ENCODE measurements at places on chromosomes 2 and 18.

- no peak for DNase-seq
Observed at GRCh38 chr2:127219171-127220070, 678 bp downstream of the CYP27C1 start.

DNA sequence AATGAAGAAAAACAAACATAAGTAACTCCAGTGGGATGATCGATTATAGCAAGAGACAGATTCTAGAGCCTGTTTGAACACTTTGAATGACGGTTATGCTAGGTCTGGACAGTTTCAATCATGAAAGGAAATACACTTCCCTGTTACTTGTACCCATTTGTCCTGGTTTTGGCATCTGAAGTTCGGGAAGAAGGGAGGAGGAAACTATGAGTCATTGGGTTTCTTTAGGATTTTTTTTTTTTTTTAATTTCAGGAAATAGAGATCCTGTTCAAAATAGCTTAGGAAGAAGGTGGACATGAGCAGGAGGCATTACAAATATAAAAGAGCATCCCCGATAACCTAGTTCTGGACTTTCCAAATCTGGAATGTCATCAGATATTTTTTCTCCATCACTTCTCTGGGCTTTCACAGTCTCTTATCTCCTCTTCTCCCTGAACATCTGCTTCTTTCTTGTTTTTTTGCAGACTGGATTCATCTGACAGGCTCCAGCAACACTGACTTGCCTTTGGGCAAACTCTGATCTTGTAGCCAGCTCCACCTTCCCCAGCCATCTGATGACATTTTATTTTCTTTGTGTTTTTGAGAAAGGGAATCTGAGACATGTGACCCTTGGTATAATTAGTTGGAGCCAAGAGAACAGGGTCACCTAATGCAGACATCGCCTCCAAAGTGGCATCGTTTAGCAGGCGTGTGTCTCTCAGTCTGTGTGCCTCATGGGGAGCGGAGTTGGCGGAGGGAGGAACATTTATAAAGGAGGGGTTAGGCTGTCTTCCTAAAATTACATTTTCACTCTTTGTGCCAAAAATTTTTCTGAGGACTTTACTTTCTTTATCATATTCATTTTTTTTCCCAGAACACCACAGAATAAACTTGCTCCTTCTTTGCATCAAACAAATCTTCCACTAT lies 195.3 kb upstream of the EPHA4 start:
- no peak for DNase-seq

- DNase-seq: no peak
Observed at GRCh38 chr18:41969881-41970280, 14.8 kb downstream of the PIK3C3 start.

DNA sequence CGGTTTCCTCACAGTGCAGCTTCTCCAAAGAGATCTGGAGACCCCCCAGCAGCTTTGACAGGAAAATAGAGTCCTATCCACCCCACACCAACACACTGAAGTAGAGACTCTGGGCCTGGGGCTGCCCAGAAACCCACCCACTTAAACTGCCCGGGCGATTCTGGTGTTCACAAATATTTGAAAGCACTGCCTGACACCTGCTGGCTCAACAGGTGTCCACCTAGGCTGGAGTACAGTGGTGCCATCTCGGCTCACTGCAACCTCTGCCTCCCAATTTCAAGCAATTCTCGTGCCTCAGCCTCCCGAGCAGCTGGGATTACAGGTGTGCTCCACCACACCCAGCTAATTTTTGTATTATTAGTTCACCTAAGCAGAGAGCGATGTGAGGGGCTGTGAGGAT lies 5.3 kb downstream of the STEAP3 start:
- DNase-seq: no peak

DNA sequence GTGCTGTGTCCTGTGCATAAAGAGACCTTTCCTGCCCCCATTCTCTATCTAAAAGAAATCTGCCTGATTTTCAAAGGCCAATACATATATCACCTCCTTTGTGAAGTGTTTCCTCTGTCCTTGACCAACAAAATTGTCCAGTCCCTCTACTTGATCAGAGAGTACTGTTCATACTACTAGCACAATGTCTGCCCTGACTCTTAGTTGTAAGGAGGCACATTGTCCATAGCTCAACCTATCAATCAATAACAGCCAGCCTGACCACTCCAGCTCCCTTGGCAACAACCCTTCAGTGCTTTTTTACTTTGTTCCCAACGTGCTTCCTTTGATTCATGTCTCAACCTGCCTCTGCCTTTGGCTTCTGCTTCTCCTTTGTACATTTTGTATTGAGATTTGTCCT lies 398.9 kb downstream of the TRIB2 start:
- DNase-seq: no peak

DNA sequence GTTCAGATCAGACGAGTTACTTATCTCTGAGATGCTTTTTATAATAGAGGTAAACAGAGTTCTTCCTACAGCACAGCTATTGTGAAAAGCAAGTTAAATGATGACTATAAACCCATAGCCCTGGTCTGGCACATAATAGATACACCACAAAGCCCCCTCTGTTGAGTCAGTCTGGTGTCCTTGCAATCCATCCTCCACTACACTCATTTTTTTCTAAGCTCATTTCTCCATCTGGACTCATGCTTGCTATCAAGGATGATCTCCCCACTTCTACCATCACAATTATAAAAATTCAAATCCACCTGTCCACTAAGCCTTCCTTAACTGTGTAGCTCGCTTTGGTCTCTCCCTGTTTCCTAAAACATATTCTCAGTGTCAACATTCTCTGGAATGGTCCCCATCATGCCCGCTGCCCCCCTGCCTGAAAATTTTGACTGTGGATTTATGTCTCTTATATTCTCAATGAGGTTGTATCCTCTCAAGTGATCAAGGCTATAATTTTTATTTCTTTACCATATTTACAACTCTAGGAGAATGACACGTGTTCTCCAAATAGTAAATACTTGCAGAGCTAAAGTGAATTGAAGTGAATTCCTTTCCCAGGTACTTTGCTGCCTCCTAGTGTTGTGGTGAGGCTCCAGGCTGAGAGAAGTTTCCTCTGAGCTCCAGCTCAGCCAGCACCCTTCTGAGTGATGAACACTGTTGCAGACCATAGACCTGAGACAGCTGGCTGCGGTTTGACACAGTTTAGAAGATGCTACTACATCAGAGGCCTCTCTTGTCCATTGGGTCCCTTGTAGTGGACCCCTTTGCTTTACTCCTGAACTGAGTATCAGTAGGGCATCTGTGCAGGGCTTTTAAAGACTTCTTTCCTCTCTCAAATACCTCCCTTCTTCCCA lies 108.7 kb downstream of the DPP10 start:
- DNase-seq: no peak

DNA sequence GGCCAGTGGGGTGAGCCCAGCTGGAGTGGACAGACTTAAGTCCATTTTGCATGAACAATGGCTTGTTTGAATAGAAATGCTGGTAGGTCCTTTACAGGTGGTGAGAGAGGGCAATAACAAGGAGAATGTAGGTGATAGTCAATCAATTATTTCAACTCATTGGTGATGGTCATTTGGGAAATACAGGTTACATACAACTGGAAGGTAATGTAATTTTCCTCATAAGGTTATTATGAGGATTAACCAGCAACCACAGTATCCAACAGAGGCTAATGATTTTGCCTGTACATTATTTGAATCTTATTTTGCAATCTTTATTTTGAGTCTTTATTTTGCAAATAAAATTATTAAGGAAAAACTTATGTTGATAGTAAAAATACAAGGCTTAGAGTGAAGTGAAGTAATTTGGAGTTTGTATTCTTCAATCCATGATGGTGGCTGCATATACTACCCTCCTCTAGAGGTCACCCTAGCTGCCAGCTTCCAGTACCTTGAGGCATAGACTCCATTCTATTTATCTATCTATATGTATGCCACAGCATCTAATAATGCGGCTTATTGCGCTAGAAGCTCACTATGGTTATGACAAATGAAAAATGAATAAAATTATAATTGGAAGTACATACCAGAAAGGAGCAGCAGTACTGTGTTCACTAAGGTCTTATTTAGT lies 20.5 kb upstream of the HNMT start:
- DNase-seq: no peak

- no peak for DNase-seq
Observed at GRCh38 chr18:76208678-76209306, 286.2 kb downstream of the ZNF516 start.

DNA sequence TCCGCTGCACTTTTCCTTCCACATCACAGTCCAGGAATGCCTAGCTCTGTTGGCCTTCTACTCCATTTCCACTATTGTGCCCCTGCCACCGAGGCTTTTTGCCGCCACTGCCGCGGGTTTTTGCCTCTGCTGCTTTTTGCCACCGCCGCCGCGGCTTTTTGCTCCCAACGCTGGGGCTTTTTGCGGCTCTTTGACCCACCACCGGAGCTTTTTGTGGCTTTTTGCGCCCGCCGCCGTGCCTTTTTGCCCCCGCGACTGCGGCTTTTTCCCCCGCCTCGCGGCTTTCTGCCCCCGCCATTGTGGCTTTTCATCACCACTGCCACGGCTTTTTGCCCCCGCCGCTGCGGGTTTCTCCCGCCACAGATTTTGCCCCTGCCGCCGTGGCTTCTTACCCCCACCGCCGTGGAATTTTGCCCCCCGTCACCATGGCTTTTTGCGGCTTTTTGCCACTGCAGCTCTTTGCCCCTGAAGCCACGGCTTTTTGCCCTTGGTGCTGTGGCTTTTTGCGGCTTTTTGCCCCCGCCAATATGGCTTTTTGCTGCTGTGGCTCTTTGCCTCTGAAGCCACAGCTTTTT lies 2798.7 kb upstream of the TEKT4 start:
- DNase-seq: no peak

- DNase-seq: no peak
Observed at GRCh38 chr2:20609349-20609994, 41.4 kb downstream of the HS1BP3 start.

GRCh38 chr2:105121434-105121833 lies 83.6 kb downstream of the MRPS9 start:
- DNase-seq: no peak

DNA sequence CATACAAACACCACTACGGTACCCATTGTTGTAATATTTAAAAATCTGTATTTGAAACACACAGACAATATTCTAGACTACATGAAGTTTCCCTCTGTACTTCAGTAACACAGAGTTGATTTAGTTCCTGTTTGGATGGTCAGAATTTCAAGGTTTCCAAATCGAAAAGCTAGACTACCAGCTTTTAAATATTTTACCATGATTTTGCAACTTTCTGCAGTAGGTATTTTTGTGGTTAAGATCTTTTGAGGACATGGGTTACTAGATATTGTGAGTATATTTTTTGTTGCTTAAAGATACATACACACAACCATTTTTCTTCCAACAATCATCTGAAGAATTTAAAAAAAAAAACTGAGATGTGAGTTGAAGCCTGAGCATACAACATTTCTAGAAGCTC lies 10.9 kb downstream of the SERPINB5 start:
- DNase-seq: no peak

DNA sequence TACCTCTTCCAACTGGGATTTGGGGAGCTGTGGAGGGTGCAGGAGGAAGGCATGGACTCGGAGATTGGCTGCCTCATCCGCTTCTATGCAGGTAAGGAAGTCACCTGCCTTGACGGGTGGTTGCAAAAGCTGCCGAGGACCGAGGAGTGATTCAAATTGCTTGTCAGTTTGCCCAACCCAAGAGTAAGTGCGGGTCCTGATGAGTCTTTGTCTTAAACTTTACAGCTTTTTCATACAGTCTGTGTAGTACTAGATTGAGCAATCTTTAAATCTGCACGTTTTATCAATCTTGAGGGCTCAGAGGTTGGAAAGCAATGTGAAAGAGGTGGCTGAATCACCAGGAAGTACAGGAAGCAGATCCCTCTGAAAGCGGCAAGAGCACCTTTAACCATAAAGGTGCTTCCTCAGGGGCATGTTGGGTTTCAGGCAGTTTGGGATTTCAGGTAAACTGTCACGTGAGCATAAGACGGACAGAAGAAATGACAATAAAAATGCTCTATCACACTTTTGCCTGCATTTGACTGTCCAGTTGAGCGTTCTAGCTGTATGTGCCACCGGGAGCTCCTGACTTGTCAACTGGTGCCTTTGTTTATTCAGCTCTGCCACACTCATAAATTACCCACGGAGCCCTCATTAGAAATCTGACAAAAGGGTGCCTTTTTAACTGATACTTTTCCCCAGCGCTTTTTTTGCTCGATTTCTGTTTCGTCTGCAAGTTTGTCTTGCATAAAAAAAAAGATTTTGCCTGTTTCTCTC lies 2.0 kb downstream of the PHLPP1 start:
- peak; percentile 34 for DNase-seq

DNA sequence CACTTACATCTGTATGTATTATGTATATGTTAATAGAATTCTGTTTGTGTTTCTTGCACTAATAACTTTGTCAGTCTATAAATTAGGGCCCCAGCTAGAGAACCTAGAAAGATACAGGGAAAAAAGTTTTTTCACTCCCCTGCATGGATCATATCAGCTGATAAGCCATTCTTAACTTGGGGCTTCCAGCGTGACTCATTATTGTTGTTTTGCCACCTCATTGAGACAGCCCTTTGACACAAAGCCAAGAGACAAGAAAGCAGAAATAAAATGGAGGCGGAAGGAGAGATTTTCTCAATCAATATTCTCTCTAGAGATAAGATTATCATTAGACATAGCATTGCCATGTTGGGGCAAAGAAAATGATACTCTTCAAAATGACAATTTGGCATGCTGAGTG lies 93.4 kb downstream of the AKAIN1 start:
- no peak for DNase-seq

DNA sequence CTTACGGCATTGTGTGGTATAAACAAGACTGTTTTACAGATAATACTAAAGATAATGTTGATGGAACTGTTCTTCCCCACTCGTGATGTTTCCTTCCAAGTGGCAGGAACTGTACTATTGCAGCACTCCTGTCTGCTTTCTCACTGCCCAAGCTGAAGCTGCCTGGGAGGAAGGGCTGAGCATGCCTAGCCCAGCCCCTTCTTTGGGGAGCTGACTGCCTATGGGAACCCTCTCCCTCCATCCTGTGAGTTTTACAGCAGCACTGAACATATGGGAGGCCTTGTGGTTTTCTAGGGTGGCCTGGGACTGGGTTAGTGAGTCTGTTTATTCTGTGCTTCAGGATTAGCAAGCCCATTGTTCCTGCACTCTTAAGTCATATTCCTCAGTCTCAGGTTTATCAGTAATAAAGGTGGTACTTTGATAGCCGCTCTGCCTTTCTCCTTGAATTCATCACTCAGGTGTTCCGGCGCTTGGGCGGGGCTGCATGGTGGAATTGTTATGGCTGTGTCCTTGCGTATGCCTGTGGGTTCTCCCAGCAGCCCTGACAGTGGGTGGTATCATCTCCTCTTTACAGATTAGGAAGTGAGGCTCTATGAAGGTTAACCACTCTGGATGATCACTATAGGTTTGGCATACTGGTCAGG lies 379.7 kb downstream of the PTPRM start:
- DNase-seq: peak; percentile 61

DNA sequence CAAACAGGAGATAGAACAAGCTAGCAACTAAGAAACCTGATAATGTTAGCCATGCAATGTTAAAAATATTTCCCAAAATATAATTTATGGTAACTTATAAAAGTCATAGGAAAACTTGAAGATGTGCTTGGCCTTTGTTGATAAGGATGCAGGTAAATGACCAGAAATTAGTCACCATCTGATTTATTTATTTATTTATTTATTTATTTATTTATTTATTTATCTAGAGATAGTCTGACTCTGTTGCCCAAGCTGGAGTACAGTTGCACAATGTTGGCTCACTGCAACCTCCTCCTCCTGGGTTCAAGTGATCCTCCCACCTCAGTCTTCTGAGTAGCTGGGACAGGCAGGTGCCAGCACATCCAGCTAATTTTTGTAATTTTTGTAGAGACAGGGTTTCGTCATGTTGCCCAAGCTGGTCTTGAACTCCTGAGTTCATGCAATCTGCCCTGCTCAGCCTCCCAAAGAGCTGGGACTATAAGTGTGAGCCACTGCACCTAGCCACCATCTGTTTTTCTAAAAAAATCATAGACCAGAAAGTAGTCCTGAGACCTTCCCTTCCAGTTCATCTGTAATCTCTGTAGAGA lies 109.5 kb downstream of the DHRS9 start:
- no peak for DNase-seq

- DNase-seq: no peak
Observed at GRCh38 chr2:26560892-26561291, 80.3 kb downstream of the CIB4 start.
